ENCODE measurements at places on chromosomes 5 and 9.

DNA sequence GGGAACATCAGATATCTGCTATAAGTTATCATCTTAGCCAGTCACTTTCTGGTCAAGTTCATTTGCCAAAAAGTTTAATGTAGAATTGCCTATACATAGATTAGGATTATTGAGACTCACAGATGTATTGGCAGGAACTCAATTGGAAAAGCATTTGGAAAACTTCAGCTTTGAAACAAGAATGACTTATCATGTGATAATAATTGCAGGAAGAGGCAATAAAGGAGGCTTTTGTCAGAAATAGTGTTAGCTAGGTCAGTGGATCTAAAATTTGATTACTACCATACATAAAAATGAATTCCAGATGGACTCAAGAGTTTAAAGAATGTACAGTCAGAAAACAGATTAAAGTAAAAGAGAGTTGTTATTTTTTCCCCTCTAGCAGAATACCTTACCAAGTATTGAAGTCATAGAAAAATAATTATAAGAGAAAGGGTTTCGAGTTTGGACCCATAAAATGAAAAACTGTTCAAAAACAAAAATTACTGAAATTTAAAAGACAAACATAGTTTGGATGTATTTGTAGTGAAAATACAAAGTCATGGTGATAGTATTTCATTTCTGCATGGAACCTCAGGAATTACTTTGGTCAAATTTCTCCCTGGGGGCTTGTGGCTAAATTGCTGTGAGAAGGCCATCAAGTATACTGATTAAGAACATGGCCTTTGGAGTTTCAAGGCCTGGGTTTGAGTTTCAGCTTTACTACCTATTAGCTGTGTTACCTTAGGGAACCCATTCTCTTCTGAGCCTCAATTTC lies 159.9 kb downstream of the TMEM38B start:
- DNase-seq = no peak

GRCh38 chr9:87088621-87089365 lies 141.5 kb upstream of the GAS1 start:
- DNase-seq = no peak

GRCh38 chr5:1515921-1516571 lies 7.7 kb downstream of the LPCAT1 start:
- no peak for DNase-seq

DNA sequence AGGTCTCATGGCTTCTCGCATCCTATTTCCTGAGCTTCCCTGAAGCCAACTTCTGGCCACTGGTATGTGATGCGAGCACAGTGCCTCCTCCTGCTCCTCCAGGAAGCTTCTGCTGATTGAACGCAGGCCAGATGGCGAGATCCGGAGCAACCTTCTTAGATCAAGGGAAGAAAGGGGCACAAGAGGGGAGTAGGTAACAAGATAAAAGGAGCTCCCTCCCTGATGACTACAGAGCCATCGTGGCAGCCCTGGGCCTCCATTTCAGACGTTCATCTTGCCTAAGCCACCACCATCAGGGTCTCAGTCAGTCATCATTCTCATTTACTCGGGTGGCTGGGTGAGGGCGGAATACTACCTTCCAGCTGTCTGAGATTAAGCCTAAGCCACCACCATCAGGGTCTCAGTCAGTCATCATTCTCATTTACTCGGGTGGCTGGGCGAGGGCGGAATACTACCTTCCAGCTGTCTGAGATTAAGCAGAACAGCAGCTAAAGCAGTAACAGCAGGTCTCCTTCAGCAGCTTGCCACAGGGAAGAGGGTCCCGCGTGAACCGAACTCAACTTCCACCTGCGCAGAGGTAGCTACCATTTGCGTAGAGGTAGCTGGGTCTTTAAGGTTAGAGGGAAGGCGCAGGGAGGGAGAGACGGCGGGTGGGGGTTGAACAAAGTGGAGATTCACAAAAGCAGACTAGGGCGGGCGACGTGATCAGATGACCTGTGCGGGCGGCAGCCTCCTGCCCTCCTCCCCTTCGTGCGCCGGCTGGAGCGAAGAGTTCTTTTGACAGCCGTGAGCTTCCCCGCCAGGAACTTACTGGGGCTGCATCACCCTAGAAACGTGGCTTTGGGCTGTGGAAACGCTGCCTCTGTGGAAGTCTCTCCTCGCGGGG lies 27.9 kb upstream of the MGAT1 start:
- DNase-seq = no peak

- DNase-seq = no peak
These were observed 15.4 kb downstream of the SLC36A3 start for GRCh38 chr5:151288180-151288579.

DNA sequence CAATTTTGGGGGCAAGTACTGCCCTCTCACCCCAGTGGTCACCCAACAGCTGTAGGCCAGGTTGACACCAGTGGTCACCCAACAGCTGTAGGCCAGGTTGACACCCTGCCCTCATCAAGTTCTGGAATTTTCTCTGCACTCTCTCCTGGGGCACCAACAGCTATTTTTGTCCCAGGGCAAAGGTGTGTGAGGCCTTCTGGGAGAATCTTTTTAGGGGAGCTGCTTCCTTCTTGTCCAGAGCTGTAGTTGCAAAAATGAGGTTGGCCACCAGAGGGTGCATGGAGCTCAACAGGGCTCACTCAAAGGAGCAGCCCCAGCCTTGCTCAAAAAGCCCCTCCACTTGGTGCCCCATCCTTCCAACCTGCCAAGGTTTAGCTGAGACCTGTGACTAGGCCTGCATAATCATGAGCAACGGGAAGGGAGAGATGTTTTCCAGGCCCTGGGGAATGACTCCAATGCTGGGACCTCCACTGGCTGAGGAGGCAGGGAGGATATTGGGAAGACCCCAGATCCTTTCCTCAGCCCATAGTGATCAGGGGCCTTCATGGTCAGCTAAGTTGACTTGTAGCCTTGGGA lies 10.6 kb upstream of the P4HA2 start:
- no peak for DNase-seq

DNA sequence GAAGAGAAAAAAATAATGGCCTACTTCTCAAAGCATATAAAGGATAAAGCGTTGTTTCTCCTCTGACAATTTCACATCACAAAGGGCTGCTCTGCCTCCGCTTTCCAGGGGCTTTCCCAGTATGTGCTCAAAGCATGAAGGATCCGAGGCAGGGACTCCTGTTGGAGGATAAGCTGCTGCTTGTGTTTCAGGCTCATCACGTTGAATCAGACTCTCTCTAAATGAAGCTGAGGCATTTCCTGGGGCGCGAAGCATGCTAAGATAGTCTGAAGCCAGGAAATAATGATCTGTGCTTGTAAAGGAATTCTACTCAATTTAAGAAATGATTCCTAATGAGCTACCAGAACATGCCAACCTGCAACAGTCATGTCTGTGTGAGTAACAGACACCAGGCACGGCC lies 97.5 kb downstream of the MARCHF11 start:
- no peak for DNase-seq

- no peak for DNase-seq
These were observed 1.9 kb upstream of the GRIN1 start for GRCh38 chr9:137136881-137137607.

GRCh38 chr9:92618633-92619225 lies 51.2 kb downstream of the IPPK start:
- DNase-seq = no peak

DNA sequence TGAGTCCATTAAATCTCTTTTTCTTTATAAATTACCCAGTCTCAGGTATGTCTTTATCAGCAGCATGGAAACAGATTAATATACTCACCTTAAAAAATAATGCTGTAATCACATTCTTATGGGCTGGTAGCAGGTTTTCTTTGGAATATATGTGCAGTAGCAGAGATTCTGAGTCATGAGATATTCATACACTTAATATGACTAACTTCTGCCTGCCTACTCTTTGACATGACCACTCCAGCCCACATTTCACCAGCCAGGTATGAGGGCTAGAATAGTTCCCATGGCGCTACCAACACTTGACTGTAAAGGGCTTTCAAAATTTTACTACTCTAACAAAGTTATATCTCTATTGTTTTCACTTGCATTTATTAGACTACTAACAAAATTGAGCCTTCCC lies 74.1 kb upstream of the GHR start:
- DNase-seq = no peak

- no peak for DNase-seq
These were observed 91.9 kb upstream of the GABRP start for GRCh38 chr5:170691657-170692056.

- DNase-seq = no peak
These were observed 67.5 kb downstream of the CWC27 start for GRCh38 chr5:64836190-64836755.

GRCh38 chr9:109953300-109953699 lies 173.3 kb downstream of the PALM2AKAP2 start:
- no peak for DNase-seq

- no peak for DNase-seq
These were observed 138.9 kb downstream of the GADD45G start for GRCh38 chr9:89743573-89744254.

GRCh38 chr9:93668261-93668871 lies 92.0 kb downstream of the PHF2 start:
- no peak for DNase-seq

DNA sequence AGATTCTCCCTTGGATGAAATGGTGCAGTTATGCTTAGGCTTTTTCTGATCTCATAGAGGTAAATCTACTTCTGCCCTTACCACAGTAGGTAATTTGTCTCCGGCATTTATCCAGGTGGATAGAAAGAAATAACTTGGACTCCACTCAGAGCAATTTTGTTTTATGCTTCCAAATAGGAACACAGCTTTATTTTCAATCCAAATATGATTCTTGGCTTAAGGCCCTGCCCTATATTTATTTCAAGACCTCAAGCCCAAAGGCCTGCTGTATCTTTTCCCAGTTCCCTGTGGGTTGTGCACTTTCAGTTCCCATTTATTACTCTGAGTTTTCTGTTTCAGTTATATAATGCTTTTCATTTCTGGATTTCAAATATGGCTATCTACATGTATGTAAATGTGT lies 274.2 kb upstream of the SMC2 start:
- DNase-seq = no peak

DNA sequence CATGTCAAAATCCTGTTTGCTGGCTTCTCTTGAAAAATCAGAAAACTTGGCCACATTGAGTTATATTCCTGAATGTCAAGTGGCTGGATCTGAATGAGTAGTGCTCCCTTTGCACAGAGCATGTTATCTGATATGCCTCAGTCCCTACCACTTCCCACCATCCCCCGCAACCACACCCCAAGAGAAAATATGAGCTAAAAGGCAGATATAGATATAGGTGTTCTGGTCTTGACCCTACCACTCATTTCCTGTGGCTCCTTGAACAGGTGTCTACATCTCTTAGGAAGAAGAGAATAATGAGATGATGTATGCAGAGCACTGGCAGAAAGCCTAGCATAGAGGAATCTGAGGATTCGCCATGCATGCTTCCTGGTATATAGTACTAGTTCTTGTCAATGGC lies 6.6 kb upstream of the CYSTM1 start:
- no peak for DNase-seq

DNA sequence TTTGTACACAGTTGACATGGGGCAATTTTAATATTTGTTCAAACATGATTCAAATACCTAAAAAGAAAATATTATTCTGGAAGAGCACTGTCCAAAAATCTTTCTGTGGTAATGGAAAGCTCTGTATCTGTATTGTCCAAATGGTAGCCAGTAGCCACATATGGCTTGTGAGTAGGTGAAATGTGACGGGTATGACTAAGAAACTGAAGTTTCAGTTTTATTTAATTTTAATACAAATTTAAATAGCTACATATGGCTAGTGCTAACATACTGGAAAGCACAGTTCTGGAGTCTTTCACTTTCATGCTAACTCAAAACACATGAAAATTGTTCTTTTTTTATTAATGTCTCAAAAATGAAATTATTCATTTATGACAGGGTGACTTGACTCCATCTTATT lies 132.6 kb downstream of the PLK2 start:
- DNase-seq = no peak

- no peak for DNase-seq
These were observed 27.4 kb downstream of the SRD5A1 start for GRCh38 chr5:6660688-6661087.

GRCh38 chr9:109319017-109319625 lies 1.7 kb downstream of the EPB41L4B start:
- no peak for DNase-seq

DNA sequence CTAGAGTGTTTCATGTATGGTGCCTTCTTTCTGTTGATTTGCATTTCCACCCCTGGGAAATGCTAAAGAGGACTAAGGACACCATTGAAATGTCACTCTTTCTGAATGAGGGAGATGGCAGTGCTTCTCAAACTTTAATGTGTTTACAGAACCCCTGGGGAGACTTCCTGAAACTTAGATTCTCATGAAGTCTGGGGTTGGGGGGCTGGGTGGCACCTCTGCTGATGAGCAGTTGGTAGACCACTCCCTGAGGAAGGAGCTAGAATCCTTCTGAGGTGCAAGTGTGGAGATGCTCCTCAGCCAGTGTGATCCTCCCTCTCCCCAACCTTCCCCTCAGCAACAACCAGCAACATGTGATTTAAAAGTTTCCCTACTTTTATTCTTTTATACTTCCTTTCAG lies 546.8 kb downstream of the LRRC70 start:
- no peak for DNase-seq

DNA sequence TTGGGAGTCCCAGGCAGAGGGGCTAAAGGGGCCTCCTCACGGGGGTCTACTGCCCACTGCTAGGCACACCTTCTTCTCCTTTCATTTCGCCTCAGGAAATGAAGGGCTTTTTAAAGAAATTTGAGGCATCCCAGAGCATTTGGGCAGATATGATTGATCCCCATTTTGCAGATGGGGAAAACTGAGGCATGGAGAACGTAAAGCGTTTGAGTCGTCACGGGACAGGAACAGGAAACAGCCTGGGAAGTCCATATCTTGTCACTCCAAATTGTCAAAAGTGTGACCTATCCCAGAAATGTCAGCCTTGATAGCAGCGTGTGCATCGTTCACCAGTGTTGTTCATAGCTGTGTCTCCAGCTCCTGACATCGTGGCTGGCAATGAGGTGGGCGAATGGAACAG lies 98.2 kb downstream of the DAB2IP start:
- no peak for DNase-seq

DNA sequence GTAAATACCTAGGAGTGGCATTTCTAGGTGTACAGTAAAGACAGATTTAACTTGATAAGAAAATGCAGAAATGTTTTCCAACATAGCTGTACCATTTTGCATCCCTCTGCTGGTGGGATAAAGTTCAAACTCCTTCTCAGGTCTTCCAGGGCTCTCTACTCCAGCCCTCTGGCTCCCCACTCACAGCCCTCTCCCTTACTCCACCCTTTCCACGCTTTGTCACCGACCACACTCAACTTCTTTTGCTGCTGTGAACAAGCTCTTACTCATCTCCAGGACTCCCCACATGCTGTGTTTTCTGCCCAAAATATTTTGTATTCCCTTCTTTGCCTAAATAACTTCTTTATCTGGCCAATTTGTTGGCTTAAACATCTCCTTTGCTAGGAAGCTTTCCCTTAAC lies 90.6 kb upstream of the OSMR start:
- DNase-seq = peak; percentile 43

- no peak for DNase-seq
These were observed 62.0 kb downstream of the SUSD1 start for GRCh38 chr9:112112941-112113681.

GRCh38 chr5:142495531-142495930 lies 170.7 kb upstream of the SPRY4 start:
- DNase-seq = peak; percentile 73

DNA sequence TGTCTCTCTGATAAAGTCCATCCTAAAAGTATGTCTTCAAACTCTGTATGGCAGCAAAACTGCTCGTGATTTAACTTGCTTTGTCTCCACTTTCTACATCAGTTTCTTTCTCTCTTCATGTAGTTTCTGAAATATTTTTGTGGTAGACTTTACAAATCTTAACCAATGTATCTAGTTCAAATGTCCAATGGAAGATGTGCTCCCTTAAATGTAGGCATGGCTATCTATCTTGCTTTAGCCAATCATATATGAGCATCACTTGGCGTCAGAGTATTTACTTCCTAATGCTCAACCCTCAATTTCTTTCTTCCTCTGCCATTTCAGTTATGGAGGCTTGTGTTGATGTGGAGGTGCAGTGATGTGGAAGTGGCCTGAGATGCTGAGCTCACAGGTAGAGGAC lies 206.1 kb upstream of the ZNF608 start:
- no peak for DNase-seq

Measured in fibroblast of skin of left biceps (primary cell).